ENCODE measurements at places on chromosomes 2 and 18.

GRCh38 chr18:51164761-51165281 is 32.7 kb downstream of the MEX3C start:
- no peak for DNase-seq

GRCh38 chr2:173124441-173124840 is 48.8 kb downstream of the MAP3K20 start:
- no peak for DNase-seq

- no peak for DNase-seq
These were observed 99.4 kb upstream of the PPP1CB start for GRCh38 chr2:28652217-28652616.

- DNase-seq, result no peak
These were observed 453.3 kb downstream of the MEIS1 start for GRCh38 chr2:66888246-66888645.

DNA sequence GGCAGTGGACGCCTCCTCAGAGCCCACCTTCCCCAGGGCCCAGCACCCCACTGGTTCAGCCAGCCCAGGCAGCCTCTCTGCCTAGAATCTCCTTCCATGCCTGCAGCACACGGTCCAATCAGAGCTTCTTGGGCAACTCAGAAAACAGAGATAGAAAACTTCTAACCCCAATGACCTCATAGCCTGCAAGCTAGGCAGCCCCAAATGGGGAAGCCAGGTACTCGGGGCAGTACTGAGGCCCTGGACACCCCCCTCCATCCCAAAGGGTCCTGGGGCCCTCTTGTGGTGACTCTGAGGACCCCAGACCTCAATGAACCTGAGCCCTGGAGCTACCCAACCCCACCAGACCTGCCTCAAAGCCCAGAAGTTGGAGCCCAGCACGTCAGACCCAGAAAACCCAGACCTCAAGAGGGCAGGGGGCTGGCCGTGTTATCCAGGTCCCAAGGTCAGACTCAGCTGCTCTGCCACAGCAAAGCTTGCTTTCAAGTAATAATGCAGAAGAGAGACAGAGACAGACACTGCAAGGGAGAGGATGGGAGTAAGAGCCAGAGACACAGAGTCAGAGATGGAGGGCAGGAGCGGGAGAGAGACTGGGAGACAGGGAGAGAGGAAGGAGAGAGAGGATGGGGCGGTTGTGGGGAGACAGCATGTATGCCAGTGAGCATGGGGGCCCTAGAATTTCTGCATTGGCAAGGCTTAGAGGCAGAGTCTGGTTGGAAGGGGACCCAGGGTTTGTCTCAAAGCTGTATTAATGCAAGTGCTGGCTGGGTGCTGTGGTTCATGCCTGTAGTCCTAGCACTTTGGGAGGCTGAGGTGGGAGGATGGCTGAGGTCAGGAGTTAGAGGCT is 28.2 kb downstream of the SERTAD2 start:
- no peak for DNase-seq

DNA sequence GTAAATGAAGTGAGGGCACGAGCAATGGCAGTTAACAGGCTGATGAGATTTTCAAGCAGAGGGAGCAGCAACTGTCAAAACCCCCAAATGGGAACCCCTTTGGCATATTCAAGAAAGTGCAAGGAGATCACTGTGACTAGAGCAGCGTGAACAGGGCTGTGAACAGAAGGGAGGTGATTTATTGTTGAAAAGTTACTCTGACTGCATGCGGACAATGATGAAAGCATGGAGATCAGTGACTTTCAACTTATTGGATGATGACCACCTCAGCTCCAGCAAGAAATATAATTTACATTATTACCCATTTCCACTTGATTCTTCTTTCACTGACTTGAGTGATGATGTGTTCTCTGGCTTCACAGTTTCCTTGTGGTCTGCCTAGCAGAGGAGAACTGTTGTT is 187.8 kb upstream of the BOD1L2 start:
- DNase-seq, result no peak

- no peak for DNase-seq
These were observed 95.4 kb downstream of the LAMA1 start for GRCh38 chr18:7021994-7022840.

GRCh38 chr18:70151614-70152013 is 53.9 kb downstream of the RTTN start:
- DNase-seq, result no peak

GRCh38 chr2:174590928-174591648 is 6.5 kb downstream of the WIPF1 start:
- no peak for DNase-seq

DNA sequence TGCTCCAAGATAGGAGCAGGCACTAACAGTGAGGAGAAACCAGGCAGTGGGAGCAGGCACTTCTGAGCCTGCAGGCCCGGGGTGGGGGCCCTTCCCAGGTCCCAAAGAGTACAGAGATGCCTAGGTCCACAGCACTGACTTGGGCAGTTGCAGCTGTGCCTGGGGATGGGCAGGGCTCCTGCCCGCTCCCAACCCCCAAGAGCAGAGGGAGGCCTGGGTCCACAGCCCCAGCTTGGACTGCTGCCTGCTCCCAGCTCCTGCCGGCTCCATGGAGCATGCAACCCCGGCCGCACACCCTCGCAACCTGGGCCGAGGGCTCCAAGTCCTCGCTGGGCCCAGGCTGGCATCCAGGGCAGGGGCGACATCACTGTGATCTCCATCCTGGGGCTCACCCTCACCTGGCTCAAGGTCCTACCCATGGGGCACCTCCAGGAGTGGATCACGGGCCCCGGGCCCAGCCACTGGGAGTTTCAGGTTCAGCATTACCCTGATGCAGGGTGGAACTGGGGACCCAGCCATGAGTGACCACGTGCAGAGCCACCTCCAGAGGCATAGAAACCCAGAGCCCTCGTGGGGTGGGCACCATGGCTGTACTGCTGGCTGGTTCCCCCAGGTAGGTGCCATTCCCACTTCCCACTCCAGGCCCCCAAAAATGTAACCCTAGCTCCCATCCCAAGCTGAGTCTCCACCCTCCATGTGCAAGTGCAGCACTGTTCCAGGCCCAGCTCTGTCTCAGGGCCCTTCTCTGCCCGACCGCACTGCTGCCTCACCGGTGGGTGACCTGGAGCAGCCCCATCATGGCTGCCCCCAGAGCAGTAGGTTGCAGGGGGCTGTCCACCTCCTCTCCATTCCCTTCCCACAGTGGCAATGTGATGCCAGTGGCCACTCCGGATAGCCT is 325.6 kb downstream of the NR4A2 start:
- DNase-seq, result no peak

DNA sequence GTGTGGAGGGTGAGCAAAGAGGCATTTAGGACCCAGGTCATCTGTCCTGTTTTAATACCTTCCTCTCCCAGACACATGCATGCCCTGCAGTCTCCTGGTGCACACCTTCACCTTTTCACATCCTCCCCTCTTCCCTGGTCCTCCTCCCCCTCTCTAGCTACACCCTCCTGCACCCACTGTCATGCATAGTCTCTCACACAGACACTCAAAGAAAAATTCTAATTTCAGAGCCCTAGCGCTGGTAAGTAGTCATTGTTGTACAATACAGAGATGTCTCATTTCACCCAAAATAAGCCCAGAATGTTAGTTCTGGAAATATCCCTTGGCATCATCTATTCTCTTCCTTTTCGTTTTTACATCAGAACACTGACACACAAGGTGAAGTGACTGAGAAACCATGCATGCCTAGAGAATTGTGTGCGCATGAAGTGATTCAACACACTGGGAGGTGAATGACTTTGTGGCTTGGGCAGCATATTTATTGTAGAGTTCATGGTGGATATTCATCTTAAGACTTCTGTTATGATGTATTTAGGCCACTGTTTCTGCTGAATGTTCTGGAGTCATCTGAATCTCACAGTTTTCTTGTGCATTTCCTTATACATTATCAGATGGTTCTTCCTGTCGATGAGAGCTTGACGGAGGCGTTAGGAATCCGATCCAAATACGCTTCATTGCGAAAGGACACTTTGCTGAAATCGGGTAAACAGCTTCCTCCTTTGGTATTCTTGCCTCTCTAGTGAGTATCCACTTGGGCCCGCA is 69.9 kb downstream of the COA5 start:
- DNase-seq, result no peak

DNA sequence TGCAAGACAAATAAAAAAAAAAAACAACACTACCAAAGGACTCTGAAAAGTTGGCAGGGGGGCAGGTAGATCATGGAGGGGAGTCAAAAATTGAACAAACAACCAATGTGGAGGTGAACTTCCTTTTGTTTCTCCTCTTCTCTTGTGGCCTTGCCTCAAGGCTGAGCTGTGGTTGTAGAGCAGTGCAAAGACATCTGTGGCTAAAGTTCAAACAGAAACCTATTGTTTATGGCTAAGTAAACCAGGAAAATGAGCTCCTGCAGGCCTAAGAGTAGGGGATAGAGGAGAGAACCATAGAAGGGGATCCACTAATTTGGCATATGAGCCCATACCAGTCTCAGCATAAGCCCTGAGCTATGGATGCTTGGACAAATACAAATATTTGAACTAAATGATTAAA is 40.2 kb upstream of the EGR4 start:
- DNase-seq, result no peak

DNA sequence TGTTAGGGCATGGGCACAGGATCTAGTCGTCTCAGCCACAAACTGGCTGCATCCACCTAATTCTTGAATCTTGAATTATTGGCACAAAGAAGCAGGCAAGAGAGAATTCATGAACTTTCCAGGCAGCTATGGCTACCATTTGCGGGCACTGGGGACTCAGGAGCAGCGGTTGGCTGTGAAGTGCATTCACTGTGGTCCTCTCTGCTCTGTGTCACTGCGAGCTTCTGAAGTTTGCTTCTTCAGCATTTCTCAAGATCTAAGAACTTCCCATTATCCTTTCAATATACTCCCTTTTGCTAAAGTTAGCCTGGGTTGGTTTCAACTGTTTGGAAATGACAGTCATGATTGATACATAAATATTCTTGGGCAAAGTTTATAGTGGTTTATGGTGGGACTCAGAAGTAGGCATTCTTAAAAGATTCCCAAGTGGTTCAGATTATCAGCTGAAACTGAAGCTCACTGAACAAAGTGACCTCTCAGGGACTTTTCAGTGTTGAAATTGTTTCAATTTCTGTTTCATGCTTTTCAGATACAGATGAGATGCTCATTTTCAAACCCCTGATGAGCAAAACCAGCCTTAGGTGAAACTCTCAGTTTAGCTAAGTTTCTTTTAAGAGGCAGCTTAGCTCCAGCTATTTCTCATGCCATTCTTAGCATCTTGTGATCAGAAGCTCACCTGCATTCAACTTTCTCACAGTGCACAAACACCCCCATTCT is 1258.3 kb upstream of the GYPC start:
- no peak for DNase-seq

- no peak for DNase-seq
These were observed 211.7 kb upstream of the RGPD4 start for GRCh38 chr2:107615039-107615438.

GRCh38 chr2:8392098-8392866 is 289.6 kb upstream of the ID2 start:
- no peak for DNase-seq

- no peak for DNase-seq
These were observed 209.0 kb downstream of the DYM start for GRCh38 chr18:49251451-49251850.

DNA sequence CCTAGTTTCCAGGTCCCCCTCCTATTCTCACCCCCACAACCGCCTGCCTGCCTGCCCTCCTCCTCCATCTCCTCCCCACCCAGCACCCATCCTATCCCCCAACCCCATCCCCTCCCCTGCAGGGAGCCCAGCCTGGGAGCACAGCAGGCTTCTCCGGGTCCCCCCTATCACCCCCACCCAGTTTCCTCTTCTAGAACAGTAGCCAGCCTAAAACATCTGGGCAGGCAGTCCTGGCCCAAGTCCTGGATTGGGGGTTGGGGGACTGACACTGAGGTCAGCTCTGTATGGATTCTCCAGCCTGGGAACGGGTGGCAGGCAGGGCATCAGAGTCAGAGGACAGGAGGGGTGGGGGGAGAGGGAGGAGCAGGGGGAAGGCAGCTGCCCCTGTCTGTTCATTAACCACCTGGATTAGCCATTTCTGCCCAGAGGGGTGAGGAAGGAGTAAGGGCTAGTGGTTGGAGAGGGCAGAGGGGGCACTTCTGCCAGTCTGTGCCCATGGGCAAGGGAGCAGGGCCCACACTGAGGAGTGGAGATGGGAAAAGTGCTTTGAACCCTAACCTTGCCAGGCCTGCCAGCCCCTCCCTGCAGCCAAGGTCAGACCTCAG is 60.0 kb downstream of the TNS1 start:
- no peak for DNase-seq

- DNase-seq, result no peak
These were observed 79.4 kb downstream of the NEB start for GRCh38 chr2:151654891-151655290.

GRCh38 chr18:69961718-69962117 is 14.0 kb upstream of the CD226 start:
- no peak for DNase-seq

- no peak for DNase-seq
These were observed 3.9 kb downstream of the HOXD1 start for GRCh38 chr2:176192351-176192750.

GRCh38 chr18:76502551-76502950 is 7.5 kb upstream of the ZNF516 start:
- DNase-seq, result no peak

- DNase-seq, result no peak
These were observed 263.0 kb downstream of the EIPR1 start for GRCh38 chr2:3114406-3115185.

GRCh38 chr2:241882091-241882625 is 12.6 kb downstream of the RTP5 start:
- no peak for DNase-seq

GRCh38 chr2:20183373-20183772 is 41.6 kb downstream of the SDC1 start:
- DNase-seq, result no peak

DNA sequence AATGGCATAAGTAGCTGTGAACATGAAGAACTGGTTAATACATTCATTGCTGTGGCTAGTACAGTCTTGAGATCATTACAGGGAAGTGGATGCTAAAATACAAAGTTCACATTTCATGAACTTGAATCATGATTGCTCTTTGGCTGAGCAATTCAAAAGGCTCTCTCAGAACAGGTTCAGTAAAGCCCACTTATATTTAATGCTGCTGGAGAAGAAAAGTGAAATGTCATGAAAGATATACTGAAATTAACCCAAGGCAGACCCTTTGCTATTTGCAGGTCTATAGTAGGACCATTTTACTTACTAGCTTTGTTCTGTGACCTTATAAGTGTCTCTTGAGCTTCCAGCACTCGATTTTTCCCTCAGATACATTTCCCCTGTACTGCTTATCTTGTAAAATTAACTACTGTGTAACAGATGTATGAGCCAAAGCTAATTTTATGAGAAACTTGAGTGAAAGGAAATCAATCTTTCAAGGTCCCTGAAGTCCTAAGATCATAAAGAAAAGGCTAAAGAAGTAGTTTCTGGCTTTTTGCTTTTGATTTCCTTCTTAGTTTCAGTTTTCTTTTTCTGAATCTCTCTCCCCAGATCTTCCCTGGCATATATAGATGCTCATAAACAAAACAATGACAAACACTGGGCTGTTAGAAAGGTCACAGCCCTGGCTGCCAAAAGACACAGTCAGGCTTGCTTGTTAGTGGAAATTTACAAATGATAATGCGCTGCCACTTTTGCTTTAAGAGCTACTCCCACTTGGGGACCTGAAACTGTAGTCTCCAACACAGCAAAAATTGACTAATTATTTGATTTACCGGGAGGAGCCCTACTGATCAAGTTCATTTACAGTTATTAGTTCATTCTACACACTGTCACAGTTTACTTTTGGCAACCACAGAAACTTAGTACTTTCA is 132.7 kb upstream of the XPO1 start:
- no peak for DNase-seq

Data from non-pigmented ciliary epithelial cell (primary cell).